ENCODE measurements at places on chromosomes 6 and 20.

- DNase-seq, result no peak
Observed at GRCh38 chr6:132651062-132651461, 7.9 kb downstream of the TAAR1 start.

DNA sequence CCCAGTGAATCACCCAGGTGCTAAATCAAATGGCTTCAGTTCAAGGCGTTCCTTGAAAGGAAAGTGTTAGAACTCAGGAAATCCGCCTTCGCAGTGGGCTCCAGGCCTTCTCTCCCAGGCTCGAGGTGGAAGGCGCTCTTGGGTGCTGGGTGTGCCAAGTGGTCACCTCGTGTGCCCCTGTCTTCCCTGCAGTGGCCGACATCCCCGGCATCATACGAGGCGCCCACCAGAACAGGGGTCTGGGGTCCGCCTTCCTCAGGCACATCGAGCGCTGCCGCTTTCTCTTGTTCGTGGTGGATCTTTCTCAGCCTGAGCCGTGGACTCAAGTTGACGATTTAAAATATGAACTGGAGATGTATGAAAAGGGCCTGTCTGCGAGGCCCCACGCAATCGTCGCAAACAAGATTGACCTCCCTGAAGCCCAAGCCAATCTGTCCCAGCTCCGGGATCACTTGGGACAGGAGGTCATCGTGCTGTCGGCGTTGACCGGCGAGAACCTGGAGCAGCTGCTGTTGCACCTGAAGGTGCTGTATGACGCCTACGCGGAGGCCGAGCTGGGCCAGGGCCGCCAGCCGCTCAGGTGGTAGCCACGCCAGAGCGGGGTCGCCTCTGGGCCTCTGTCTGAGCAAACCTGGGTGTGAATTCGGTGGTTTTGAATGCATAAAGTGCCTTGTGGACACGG is 17.8 kb downstream of the MTG2 start:
- no peak for DNase-seq

DNA sequence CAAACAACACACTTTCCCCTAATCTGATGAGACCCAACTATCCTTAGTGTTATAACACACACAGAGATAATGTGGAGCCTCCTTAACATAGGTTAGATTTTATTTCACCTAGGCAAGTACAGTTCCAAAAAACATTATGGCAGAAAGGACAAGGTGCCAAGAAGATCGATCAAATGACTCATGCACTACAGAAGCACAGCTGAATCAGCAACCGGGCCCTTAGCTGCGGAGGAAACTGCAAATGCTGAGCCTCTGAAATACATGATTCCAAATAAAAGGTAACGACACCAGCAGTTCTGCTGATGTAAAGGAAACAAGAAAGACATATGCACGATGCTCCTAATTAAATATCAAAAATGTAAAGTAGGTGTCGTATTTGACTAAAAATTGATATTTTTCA is 19.9 kb upstream of the MUC21 start:
- no peak for DNase-seq

- no peak for DNase-seq
Observed at GRCh38 chr6:150499882-150500312, 99.8 kb upstream of the PLEKHG1 start.

- DNase-seq, result no peak
Observed at GRCh38 chr6:42449917-42450476, 1.7 kb downstream of the TRERF1 start.

DNA sequence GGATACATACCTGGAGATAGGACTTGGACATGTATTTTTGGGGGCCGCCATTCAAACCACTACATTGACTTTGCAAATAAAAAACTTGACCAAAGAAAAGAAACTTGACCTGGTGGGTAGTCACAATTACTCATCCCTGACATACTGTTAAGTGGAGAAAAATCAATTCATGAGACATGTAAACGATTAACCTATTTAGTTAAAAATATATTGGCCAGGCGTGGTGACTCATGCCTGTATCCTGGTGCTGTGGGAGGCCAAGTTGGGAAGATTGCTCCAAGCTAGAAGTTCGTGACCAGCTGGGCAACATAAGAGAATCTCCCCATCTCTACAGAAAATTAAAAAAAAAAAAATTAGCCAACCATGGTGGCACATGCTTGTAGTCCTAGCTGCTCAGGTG is 2.5 kb upstream of the SRSF12 start:
- DNase-seq, result no peak

All from stimulated activated CD8-positive, alpha-beta memory T cell treated with anti-CD3 and anti-CD28 coated beads, Interleukin-4, amount 100 ng/mL, for 1 hour (primary cell).